ENCODE measurements at places on chromosomes 12 and 14.

DNA sequence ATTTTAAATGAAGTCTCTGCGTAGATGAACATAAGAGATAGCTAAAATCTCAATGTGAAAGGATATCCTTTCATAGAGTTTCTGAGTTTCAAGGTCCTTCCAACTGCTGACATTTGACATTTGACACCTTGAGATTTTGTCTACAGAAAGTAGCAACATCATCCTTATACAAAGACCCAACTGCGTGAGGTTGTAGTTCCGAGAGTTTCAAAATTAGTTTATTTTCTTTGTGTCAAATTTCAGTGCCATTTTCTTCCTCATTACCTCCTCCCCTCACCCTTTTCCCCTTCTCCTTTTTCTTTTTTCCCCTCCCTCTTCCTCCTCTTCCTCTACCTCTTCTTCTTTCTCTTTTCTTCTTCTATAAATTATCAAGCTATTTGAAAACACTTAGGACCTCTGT, 26.9 kb upstream of the BATF start:
- no peak for DNase-seq

DNA sequence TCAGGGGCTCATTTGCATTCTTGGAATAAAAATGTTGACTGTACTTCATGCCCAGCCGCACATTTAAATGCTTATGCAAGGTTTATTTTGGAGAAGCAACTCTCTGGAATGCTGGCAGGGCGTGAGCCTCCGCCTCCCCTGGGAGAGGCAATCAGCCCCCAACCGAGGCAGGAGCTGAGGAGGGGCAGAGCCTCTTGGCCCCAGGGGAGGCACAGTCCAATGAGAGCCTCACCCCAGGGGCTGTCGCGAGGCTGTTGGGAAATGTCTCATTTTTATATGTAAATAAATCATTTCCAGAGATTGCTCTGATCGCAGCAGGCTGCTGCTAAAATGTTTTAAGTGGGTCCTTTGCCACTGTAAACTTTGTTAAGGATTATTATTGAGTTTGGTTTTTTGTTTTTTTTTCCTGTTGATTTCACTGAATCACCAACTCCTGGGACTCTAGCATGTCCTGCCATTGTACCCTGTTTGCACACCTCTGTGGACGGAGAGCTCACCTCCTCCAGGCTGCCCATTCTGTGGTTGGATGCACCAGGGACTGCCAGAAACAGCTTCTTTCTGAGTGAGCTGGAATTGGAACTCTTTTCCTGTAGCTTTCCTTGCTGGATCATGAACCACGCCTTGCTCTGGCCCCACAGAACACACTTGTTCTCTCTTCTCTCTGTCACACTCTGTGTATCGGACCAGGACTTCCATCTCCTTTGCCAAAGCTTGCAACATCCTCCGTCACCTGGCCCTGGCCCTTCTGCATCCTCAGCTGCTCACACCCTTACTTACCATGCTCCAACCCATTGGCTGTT, 46.9 kb upstream of the FAM181A start:
- no peak for DNase-seq

GRCh38 chr12:130922511-130922953, 31.2 kb upstream of the ADGRD1 start:
- peak; percentile 59 for DNase-seq

GRCh38 chr14:36383767-36384431, 63.5 kb upstream of the MBIP start:
- DNase-seq = no peak

GRCh38 chr12:58563621-58564020, 356.7 kb downstream of the LRIG3 start:
- DNase-seq = no peak

- no peak for DNase-seq
Measured at GRCh38 chr12:15928870-15929571, 17.9 kb downstream of the DERA start.

DNA sequence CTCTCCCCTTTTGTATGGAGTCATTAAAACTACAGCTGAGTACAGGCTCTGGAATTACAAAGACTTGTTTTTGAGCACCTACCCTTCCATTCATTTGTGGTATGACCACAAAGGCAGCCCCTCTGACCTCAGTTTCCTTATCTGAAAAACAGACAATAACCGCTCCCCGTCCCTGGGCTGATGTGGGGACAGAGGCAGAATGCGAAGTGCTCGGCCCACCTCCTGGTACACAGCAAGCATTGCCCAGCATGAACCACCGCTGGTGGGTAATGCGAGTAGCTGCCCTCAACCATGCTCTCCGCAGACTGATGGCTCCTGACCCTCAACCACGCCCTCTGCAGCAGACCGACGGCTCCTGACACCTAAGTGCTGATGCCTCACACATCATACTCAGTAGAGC, 22.4 kb downstream of the P2RX2 start:
- DNase-seq = no peak

- peak; percentile 85 for DNase-seq
Measured at GRCh38 chr12:26126340-26127284, 1.8 kb upstream of the BHLHE41 start.

Measured in right hindlimb (tissue), 1 donor.